CD4-positive, alpha-beta T cell treated with Interleukin-15 for 4 hours (primary cell): ENCODE measurements at places on chromosomes 6 and 20.
A peak's percentile ranks its signal among the peaks of the same experiment; 100 is the strongest.

GRCh38 chr6:93293460-93293859, 125.9 kb downstream of the EPHA7 start:
- DNase-seq = no peak

- peak; percentile 10 for DNase-seq
Measured at GRCh38 chr6:87653074-87653962, 48.7 kb downstream of the AKIRIN2 start.

DNA sequence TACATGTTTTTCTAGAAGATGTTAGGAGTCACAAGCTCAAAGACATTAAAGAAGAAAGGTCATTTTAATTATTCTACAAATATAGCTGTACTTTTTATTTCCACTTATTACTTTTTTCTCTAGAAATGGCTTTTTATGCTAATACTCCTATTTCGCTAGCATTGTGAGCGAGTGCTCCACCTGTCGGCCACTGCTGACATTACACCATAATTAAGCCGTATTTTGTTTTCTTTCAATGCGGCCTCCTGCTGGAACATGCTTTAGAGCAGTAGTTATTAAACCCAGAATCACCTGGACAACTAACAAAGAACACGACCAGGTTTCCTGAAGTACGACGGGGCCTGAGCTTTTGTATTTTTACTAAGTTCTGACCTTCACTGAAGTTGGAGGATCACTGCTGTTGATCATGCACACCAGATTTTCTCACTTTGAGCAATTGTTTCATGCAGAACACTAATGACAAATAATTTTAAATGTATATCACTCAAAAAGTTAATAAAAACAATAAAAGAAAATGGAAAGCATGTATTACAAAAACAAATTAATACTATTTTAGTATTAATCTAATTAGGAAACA, 74.1 kb upstream of the PAK5 start:
- DNase-seq = peak; percentile 22

- DNase-seq = peak; percentile 28
Measured at GRCh38 chr6:134065706-134066105, 13.3 kb upstream of the SLC2A12 start.

GRCh38 chr20:49699200-49699992, 14.3 kb downstream of the B4GALT5 start:
- DNase-seq = peak; percentile 66

DNA sequence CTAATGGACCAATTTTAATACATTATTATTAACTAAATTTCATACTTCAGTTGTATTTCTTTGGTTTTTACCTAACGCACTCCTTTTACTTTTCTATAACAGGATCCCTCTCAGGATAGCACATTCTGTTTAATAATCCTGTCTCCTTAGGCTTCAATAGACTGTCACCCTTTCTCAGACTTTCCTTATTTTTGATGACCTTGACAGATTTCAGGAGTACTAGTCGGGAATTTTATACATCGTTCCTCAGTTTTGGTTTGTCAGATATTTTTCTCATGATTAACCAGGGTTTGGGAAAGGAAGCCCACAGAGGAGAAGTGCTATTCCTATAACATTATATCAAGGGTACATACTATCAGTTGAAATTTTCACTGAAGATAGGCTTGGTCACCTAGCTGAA, 768.0 kb upstream of the GJE1 start:
- DNase-seq = no peak

DNA sequence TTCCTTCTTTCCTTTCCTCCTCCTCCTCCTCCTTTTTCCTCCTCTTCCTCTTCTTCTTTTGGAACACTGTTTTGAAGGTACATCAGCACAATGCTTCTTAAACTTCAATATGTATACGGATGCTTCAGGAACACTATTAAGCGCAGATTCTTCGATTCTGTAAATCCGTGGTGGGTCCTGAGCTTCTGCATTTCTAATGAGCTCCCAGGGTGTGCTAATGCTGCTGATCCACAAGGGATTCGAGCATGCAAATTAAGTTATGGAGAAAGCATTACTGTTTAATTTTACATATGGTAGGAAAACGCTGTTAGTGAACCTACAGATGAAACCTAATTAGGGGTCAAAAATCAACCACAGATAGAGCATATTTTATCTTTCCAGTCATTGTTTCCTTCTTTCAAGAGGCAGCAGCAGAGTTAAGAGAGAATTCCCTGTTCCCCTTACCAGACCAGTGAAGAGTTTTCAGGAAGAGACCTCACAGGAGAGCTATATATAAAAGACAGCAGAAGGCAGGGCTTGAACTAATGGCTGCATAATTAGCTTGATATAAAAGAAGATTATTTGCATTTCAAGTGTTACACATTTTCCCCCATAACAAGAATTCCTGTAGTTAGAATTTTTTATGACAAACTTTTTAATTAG, 47.2 kb downstream of the KIF13A start:
- DNase-seq = no peak

GRCh38 chr20:10565191-10565921, 108.4 kb downstream of the JAG1 start:
- no peak for DNase-seq

DNA sequence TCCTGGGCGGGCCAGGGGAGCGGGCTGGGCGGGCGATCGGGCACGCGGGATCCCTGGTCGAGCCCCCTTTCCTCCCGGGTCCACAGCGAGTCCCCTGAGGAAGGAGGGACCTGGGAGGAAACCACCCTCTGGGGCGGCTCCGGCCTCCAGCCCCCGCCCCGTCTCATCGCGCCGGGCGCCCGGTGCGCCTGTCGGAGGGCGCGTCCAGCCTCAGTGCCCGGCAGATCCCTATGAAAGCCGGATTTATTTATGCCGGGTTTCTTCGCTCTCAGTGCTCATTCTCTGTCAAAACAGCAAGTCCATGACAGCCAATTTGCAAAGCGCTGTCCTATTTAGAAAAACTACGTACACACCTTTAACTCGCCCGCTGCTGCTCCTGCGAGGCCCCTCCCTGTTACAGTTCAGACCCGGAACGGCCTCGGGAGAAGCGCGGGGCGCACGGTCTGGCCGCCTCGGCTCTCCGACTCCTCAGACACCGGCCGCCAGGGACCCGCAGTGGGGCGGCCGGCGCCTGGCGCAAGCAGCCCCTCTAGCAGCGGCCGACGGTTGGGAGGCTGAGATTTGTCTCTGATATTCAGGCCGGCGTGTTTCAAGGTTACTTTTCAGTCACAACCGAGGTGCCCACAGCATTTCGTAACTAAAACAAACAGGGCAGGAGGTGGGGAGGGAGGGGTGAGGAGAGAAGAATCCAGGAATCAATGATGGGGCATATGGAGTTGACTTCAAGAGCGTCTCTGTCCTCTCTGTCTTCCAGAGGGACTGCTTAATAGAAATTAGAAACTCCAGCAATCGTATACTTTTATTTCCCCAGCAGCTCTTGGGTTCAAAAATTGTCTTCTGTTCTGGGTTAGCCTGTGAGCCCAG, 782 bp upstream of the FOXA2 start:
- DNase-seq = no peak
